ENCODE measurements at places on chromosomes 2 and 18. TPM values are rescaled to one million over a fixed set of nuclear protein-coding genes. Genes with fewer than 3 reads are reported as not detected.

DNA sequence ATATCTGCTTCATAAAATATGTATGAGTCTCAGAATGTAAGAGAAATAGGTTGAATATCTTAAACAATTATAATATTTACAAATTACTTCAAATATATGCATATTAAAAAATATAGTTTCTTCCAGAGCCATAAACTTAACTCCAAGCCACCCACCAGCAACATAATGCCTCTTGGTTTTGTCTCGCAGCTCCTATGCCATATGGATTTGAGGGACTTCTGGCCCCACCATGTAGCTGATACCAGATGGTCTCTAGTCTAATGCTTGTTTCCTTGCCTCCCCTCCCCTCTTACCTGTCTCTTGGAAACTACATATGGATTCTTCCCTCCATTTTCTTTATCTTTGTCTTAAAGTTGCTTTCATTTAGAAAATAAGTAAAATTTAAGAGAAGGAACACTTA is 114.3 kb downstream of the GCA start:
- no peak for DNase-seq

- DNase-seq = no peak
Measured at GRCh38 chr18:58878640-58879039, 14.0 kb downstream of the ZNF532 start.

DNA sequence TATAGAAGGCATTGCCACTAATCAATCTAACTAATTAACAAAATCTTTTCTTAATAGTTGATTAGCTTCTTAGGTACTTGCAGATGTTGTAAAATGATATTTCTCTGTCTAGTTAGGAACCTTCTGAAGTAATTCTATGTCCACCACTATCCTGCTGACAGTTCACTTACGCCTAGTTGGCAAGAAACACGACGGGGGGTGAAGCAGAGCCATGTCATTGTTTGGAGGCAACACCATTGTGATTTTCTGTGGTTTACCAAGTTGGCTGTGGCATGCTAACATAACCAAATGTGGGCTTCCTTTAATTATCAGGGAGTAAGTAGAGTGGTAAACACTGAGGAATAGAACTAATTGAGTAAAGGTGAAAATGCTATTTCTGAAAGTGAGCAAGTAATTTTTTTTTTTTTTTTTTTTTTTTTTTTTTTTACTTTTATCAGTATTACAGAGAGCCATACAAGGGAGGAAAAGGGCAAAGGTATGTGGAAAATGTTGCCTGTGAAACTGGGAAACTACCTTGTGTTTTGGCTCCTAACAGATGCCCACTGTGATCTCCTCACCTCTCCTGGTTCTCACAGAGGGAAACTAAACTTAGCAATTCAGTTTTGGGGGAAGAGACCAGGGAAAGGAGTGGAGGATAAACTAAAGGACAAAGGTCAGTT is 126.8 kb downstream of the MEIS1 start:
- DNase-seq = no peak

DNA sequence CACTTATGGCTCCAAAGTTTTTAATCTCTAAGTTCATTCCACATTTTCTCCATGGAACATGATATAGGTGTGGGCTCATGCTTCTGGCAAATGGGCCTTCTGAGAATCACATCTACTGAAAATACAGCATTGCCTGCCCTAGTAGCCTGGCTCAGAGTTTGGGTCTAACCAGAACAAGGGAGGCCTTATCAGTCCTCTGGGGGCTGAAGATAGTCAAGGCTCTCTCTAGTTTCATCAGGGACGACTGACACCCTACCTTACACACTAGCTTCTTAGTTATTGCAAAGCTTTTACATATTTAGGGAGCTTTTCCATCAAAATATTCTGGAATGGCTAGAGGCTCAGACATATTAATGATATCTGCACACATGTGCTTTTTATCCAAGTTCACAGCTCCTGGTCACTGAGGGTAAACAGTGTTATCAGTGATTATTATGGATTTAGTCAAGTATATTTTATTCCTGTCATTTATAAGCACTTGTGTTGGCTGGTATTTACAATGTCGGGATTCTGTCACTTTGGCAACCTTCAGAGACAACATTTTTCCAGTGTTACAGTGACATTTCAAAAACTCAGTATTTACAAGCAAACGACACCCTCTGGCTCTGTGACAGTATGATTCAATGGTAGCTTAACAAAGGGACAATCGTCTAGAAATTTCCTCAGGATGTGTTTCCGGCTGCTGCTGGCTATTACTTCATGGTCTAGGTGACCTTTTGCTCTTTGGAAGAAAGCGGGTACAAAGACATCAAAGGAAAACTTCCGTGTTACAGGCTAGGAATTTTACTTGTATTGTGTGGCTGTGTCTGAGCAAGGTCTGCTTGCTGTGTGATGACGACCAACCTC is 200.6 kb downstream of the TCF4 start:
- no peak for DNase-seq

DNA sequence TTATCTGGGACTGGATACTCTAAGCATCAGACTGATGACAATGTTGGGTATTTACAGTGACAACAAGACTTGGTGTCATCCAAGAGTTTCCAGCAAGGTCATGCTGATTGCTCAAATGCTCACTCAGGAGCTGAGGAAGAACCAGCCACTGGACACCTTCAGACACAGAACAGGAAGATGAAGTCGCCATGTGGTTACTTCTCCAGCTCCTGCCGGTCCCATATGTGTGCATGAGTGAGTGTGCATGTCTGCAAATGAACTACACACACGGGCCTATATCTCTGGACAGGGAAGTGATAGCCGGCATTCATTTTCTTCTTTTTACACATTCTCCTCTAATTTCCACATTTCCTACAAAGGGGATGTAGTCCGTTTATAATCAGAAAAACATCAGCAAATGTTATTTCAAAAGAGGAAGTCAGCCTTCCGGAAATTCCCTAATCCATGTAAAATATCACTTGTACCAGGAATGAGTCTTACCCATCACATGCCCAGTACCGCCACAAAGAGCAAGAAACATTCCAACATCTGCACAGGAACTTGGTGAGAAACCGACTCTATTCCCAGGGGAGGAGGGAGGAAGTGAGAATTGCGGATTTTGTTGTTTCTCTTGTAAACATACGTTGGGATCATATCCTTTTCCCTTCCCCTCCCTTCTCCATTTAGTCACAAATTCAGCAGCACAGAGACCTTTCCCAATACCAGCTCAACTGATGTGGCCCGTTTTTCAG is 10.8 kb downstream of the RFX8 start:
- DNase-seq = no peak

DNA sequence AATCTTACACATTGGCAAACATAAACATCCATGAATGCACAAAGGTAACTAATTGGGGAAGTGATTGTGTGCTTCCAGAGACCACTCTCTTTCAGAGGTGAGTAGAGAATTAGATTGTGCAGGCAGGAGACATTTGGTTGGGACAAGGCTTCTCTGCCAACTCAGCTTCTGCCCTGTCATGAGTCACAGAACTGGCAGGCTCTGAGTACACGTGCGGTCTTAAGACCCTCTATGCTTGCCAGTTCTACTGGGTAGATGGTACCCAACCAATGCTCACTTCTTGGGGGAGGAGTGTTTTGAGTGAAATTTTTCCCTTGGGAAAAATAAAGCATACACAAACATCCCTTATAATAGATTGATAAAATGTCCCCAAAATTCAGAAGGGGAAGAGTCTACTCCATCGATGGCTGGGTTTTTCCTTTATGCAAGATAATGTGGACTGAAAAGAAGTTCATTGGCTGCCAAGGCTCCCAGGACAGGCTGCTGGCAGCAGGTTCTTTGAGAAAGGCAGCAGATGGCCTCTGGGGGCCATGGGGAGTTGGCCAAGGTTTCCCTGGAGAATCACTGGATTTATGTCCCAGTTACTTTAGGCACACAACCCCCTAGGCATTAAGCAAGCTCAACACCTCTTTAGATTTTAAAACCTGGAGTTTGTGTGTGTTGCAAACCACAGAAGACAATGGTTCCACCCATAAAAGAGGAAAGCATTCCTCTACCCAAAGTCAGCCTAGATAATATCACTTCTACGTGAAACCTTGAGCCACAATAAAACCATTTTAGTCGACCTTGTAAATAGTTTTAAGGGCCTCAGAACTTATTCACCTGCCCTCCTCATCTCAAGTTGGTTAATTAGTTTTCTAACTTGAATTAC is 417.0 kb downstream of the TXNL1 start:
- DNase-seq = no peak

- no peak for DNase-seq
Measured at GRCh38 chr2:45743531-45744396, 92.3 kb downstream of the PRKCE start.

DNA sequence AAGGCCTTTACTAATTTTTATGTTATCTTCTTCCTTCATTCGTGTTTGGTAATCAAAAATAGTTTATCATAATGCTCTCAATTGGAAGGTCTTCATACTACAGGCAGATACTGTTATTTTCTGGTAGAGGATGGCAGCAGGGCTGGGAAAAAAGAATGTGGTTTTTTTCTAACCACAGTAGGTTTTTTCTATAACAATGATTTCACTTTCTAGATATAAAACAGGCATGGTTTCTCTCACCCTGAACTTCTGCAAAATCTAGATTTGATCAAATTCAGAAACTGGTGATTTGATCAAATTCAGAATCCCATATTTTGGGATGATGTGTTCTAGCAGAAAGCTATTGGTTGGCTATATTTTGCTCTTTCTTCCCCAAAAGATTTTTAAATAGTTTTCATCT is 27.6 kb downstream of the BCL11A start:
- DNase-seq = no peak

GRCh38 chr2:189726271-189726670 is 36.3 kb downstream of the OSGEPL1 start:
- DNase-seq = no peak

- DNase-seq = no peak
Measured at GRCh38 chr2:188466761-188467160, 175.1 kb downstream of the GULP1 start.

GRCh38 chr2:207676827-207677354 is 34.5 kb upstream of the CCNYL1 start:
- DNase-seq = no peak

DNA sequence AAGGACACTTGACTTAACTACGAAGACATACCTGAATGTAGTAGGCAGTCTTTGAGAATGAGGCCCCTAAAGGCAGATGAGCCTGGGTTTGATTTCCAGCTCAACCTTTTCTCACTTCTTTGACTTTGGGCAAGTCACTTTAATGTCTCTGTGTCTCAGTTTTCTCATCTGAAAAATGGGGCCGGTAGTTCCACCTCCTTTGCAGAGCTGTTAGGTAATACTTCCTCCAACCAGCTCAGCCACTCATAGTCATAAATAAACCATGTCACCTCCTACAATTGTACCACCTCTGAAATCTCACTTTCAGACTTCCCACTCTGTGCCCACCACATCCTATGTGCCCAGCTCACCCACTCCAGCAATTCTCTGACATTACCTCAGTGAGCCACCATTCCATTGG is 10.4 kb downstream of the ARHGAP25 start:
- DNase-seq = no peak

GRCh38 chr2:198385326-198385725 is 580.9 kb downstream of the PLCL1 start:
- no peak for DNase-seq

DNA sequence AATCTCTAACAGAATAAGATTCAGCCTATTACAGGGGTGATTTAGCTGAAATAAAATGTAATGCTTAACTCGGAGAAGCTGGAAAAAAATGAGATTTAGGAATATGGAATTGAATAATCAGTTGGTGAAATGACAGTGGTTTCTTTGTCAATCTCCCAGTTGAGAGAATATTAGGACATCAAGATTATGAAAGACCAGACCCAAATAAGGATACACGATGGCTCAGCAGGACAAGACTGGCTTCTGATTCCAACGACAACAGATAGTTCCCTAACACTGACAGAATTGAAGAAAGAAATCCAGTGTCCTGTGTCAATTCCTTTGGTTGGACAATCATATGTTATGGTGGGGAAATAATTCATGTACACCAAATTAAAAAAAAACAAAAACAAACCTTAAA is 55.8 kb downstream of the HRH4 start:
- DNase-seq = no peak

DNA sequence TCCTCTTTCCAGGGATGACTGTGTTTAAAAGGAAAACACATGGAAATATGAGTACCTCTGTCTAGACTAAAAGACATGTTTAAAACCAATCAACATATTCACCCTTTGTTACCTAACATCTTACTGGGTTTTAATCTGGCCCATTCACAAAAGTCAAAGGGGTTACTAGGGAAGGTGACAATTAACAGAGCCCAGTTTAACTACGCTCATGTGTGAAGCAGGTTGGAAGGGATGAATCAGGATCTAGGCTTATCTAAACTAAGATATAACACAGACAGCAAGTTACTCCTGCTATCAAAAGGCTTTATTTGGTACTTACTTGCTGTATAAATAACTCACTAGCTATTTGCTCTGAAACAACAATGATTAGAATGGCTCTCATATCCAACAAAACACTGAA is 337.0 kb downstream of the NCKAP5 start:
- no peak for DNase-seq

The HOXD8 gene
- not detected for total RNA-seq

The LCT gene
- 1.4 TPM for total RNA-seq

The GAL3ST2 gene
- 0.27 TPM for total RNA-seq

The ATG16L1 gene
- 45.0 TPM for total RNA-seq

The SIX3 gene
- not detected for total RNA-seq

The DNAJC5G gene
- total RNA-seq = not detected
